Activated T-cell treated with anti-CD3 and anti-CD28 coated beads, Interleukin-2, amount 50 U/mL, for 1 hour (primary cell): ENCODE measurements at places on chromosomes 1 and 21.

DNA sequence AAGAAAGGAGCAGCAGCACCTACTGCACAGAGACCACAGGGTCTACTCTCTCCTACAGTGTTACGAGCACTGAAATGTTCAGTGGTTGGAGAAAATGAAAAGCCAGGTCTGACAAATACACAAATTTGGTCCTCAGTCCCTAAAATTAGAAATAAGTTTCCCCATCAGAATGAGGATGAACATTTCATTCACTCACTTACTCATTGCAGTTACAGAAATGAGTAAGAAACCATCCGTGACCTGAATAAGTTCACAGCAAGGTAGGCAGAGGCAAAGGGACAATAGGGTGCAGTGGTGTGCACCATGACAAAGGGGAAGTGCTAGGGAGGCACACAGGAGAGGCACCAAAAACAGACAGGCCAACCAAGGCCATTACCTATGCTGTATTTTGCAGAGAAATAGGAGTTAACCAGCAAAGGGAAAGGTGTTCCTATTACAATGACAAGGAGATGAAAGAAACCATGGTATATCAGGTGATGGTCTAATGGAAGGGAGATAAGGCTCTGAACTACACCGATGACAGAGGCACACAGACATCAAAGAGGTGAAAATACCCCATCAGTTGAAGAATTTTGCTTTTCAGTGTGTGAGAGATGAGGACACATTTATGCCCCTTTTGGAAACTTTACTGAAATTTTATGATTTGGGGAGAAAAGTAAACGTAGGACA, 29.4 kb downstream of the VAV3 start:
- DNase-seq = no peak

- DNase-seq = no peak
These were observed 16.1 kb upstream of the IFFO2 start for GRCh38 chr1:18972531-18972930.

DNA sequence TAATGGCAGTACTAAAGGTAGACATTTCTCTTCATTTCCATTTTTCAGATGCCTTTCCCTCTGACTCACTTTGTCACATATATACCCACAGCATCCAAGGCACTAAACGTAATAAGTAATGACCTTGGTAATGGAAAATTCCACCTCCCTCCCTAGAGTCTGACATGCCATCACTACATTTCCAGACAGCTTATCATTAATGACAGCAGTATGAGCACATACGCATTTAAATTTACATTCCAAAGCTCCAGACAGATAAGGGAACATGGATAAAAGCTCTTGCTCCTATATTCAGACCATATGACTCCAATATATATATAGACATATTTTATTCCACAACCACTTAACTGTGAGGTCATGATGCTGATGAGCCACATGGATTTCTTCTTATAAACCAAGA, 191.7 kb upstream of the GORAB start:
- no peak for DNase-seq

- no peak for DNase-seq
These were observed 59.9 kb downstream of the MAN1C1 start for GRCh38 chr1:25676488-25676887.

GRCh38 chr1:240462277-240462676, 149.7 kb downstream of the GREM2 start:
- no peak for DNase-seq

DNA sequence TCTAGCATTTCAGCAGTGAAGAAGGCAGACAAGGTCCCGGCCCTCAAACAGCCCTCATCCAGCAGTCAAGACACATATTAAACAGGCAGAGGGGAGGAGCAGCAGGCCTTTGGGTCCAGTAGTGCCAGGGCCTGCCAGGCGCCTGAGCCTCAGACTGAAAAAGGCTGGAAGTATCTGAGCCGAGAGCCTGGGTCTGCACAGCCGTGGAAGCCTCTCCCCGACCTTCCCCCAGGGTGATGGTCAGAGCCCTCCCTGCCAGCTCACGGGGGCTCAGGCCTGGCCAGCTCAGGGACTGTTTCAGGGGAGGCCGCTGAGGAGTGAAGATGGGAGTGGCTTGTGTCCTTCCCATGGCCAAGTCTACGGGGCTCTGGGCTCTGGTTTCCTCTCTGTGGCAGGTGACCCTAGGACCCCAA, 565.2 kb downstream of the PTPRU start:
- DNase-seq = no peak

DNA sequence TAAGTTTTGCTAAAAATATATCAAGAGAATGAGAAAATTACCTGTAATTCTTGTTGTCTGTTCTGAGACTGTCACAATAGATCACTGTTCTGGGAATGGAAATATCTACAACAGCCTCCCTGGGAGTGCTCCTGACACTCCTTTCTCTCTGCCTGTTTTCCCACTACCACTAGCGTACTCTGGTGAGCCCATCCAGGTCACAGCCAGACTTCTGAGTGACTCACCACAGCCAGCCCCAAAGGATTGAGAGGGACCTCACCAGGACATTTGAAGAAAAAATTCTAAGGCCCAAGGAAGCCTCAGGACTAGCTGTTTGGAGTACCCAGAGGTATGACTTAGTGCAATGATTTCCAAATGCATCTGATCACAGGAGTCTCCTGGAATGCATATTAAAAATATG, 39.0 kb upstream of the TADA1 start:
- no peak for DNase-seq

DNA sequence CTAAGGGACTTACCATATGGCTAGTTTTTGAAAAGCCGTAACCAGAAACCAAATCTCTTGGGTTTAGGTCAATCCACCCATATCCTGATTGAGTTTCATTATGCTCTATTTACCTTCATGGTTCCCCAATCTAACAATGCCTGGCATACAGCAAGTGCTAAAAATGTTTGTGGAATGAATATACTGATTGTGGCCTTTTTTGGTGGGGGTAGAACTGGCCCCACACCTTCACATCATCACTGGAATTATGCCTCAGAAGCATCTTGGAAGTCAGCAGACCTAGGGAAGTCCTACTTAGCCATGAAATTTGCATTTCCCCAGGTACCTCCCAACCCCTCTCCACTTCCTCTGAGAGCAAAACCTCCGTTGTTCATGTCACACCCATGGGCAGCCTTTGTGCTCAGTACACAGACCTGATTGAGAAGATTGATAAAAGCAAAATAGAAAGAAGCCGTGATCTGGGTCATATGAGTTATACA, 17.8 kb upstream of the SLAMF1 start:
- no peak for DNase-seq

GRCh38 chr21:34950980-34951379, 98.1 kb downstream of the RUNX1 start:
- no peak for DNase-seq

DNA sequence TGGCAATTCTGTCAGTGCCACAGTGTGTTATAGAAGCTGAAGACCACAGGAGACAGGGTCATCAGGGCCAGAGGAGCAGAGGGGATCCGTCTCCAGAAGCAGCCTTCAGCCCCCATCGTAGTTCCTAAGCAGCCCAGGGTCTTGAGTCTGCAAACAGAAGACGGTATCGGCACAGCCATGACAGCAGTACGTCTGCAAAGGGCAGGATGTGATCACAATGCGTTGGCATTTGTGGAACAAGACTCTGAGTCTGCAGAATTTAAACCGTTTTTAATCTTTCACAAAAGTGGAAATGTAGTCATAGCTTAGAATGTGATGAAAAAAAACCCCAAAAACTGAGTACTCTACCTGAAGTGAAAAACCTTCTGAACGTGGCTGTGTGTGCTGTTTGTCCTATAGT, 44.0 kb upstream of the SCCPDH start:
- no peak for DNase-seq

DNA sequence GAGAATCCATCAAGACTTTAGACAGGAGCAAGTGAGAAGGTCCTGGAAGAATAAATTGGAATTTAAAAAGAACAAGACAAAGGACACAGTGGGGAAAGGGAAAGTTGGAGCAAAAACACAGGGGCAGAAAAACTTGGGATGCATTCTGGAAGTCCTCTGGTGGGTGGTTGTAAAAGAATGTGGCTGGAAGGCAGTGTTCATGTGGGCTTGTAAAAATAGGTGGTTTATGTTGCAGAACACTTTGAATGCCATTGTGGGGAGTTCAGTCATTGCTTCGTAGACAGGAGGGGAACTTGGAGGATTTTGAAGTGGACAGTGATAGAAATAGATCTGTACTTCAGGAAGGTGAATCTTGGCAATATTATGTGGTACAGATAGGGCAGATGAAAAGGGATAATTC, 15.2 kb downstream of the KIF1B start:
- no peak for DNase-seq

DNA sequence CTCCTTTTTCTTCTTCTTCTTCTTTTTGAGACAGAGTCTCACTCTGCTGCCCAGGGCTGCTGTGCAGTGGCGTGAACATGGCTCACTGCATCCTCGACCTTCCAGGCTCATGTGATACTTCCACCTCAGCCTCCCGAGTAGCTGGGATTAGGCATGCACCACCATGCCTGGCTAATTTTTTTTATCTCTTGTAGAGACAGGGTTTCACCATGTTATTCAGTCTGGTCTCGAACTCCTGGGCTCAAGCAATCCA, 13.0 kb upstream of the PADI1 start:
- no peak for DNase-seq

DNA sequence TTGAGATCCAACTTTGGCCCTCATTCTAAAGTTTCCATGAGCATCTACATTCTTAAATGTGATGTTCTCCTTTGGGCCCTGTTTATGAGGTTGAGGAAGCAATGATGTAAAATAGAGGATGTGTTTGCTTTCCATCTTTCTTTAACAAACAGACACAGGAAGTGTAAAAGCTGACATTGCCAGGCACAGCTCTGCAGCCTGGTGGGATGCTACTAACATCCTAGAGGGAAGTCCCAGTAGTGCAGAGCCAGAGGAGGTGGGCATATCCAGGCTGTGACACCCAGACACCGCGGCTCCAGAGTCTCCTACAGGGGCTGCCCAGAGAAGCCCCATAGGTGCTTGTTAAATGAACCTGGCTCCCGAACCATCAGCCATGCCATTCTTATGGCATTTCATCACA, 16.2 kb downstream of the OLFML2B start:
- DNase-seq = no peak

GRCh38 chr1:159970932-159971342, 16.9 kb upstream of the SLAMF9 start:
- DNase-seq = no peak

GRCh38 chr1:177615251-177615650, 354.6 kb downstream of the SEC16B start:
- DNase-seq = no peak

GRCh38 chr1:50106095-50106761, 2.5 kb upstream of the ELAVL4 start:
- no peak for DNase-seq

DNA sequence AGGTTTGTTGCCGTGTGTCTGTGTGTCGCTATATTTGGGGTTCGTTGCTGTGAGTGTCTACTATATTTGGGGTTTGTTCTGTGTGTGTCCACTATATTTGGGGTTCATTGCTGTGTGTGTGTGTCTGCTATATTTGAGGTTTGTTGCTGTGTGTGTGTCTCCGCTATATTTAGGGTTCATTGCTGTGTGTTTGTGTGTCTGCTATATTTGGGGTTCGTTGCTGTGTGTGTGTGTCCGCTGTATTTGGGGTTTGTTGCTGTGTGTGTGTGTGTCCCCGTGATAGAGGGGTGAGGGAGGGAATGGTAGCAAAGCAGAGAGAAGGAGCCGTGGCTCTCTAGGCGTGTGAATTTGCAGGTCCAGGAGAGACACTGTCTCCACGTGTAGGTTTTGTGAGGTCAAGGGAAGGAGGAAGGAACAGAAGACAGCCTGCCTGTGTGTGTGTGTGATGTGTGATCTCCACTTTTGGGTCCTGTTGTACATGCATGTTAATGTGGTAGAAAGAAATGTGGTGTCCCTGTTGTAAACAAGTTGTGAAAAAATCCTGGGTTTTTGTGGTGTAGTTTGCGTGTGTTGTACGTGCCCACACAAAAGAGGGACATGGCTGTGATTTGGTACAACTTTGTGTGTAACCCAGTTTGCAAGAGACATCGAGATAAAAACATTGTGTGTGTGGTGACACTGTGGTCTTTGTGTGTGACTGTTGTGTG, 56.3 kb upstream of the ECE1 start:
- DNase-seq = no peak

DNA sequence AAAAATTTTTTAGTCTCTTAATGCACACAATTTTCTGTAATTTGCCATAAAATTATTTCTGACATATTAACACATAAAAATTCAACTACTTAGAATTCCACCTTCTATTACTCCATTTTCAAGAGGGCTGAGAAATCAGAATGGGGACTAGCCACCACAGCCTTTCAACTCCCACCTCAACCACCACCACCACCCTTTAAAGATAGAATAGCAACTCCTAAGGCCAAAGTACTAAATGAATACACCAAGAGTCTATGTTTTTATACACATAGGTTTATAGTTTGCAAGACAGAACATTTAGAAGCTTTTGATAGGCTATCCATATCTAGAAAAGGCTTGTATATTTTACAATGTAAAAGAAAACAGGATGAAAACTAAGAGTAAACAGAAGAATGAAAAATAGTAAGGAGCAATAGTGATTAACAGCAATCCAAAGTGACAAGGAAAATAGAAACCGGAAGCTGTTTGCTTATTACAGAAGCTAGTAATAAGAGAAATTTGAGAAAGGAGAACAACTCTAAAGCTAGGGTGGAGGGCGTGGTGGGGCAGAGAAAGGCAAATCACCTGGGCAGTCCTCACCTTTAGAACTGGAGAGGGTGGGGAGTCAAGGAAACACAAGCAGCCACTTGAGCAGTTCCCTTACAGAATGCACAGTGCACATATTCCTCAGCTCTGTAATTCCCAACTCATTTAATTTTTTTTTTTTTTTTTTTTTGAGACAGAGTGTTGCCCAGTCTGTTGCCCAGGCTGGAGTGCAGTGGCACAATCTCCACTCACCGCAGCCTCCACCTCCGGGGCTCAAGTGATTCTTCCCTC, 27.7 kb downstream of the EPS15 start:
- no peak for DNase-seq

DNA sequence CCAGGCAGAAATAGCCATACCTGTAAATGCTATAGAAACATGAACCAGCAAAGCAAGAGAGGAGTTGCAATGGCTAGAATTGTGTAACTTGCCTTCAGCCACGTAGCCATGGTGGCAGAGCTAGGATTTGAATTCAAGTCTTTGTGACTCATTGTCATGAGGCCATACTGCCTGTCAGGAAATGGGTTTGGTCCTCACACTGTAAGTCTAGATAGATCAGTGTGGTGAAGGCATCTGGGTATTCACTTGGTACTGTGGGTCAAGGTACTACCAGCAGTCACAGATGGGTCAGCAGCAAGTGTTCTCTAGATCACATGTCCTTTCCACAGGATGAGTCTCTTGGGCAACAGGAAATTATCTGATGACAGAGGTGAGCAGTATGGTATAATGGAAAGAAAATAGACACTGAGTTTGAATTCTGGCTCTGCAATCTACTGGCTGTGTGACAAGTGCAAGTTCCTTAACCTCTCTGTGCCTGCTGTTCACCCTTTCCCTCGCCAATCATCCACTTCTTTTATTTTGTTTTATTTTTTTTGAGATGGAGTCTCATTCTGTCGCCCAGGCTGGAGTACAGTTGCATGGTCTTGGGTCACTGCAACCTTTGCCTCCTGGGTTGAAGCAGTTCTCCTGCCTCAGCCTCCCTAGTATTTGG, 36.9 kb downstream of the FGGY start:
- no peak for DNase-seq
